ENCODE measurements at places on chromosomes 12 and 14. TPM values are rescaled to one million over a fixed set of nuclear protein-coding genes. Genes with fewer than 3 reads are reported as not detected.
A peak's percentile ranks its signal among the peaks of the same experiment; 100 is the strongest.

POMT2 gene
- polyA plus RNA-seq = 25.5 TPM

HOXC4 gene
- 5.2 TPM for polyA plus RNA-seq

DNA sequence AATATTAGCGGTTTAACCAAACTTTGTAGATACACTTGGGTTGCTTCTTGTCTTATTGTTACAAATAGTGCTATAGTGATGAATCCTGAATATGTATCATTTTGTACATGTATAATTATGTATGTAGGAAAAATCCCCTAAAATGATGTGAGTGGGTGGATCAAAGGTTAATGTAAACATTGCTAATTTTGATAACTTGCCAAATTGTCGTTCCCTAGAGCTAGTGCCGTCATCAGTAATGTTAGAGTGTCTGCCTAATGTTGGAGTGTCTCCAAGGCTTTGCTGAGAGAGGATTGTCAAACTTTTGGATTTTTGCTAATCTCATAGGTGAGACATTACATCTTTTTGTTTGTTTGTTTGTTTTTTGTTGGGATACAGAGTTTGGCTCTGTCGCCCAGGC is 44.4 kb downstream of the AEBP2 start:
- H3K36me3 ChIP-seq = no peaks in the 10 kb centered on the region
- no peak for DNase-seq
- H3K27me3 ChIP-seq = no peaks in the 10 kb centered on the region
- no peak overlapping the region for H3K27ac ChIP-seq

GRCh38 chr14:71487941-71488340 is 444.3 kb upstream of the RGS6 start:
- no peaks in the 10 kb centered on the region for H3K4me1 ChIP-seq
- no peaks in the 10 kb centered on the region for H3K36me3 ChIP-seq
- DNase-seq = no peak
- H3K27ac ChIP-seq = no peak overlapping the region

GRCh38 chr12:121534495-121535148 is 46.2 kb downstream of the KDM2B start:
- H3K27ac ChIP-seq = peak overlapping the region; percentile 53
- DNase-seq = peak; percentile 21
- no peaks in the 10 kb centered on the region for H3K36me3 ChIP-seq
- H3K27me3 ChIP-seq = no peaks in the 10 kb centered on the region
- H3K4me3 ChIP-seq = no peak overlapping the region
- H3K4me1 ChIP-seq = peaks cover 78% of the 10 kb centered on the region

GRCh38 chr12:64993461-64993860 is 127.6 kb downstream of the WIF1 start:
- no peaks in the 10 kb centered on the region for H3K36me3 ChIP-seq
- DNase-seq = no peak
- no peaks in the 10 kb centered on the region for H3K27me3 ChIP-seq
- peaks cover 3% of the 10 kb centered on the region for H3K4me1 ChIP-seq
- H3K27ac ChIP-seq = no peak overlapping the region

DNA sequence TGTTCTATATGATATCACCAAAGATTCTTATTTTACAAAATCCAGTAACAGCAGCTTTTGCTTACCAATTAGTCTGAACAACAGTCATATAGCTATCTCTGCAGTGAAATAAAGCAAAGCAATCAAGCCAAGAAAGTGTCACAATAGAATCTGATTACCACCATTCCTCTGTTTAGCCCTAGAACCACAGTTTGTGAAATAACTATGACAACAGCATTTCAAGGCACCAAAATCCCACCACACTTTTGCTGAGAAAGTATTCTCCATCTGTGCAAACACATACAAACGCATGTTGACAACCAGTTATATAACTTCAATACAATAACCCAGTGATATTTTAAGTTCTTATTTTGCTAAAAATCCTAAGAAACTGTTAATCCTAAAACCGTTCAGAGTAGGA is 7.4 kb downstream of the PPP1R13B start:
- no peak overlapping the region for H3K27ac ChIP-seq
- no peak for DNase-seq
- H3K4me3 ChIP-seq = no peak overlapping the region
- H3K36me3 ChIP-seq = no peaks in the 10 kb centered on the region
- H3K4me1 ChIP-seq = peaks cover 17% of the 10 kb centered on the region

GRCh38 chr14:51298895-51299294 is 58.8 kb downstream of the TMX1 start:
- H3K4me3 ChIP-seq = no peak overlapping the region
- DNase-seq = no peak
- no peaks in the 10 kb centered on the region for H3K27me3 ChIP-seq

GRCh38 chr14:32667287-32667686 is 271.4 kb upstream of the NPAS3 start:
- no peak for DNase-seq
- H3K4me1 ChIP-seq = no peaks in the 10 kb centered on the region

- no peak overlapping the region for H3K4me3 ChIP-seq
- H3K27me3 ChIP-seq = no peaks in the 10 kb centered on the region
- H3K27ac ChIP-seq = no peak overlapping the region
- H3K36me3 ChIP-seq = no peaks in the 10 kb centered on the region
- no peaks in the 10 kb centered on the region for H3K4me1 ChIP-seq
Measured at GRCh38 chr12:132437252-132437932, 52.6 kb upstream of the FBRSL1 start.

- DNase-seq = no peak
- no peaks in the 10 kb centered on the region for H3K27me3 ChIP-seq
- H3K36me3 ChIP-seq = no peaks in the 10 kb centered on the region
- no peak overlapping the region for H3K4me3 ChIP-seq
- no peaks in the 10 kb centered on the region for H3K4me1 ChIP-seq
Measured at GRCh38 chr14:72779679-72780078, 114.2 kb downstream of the DPF3 start.

DNA sequence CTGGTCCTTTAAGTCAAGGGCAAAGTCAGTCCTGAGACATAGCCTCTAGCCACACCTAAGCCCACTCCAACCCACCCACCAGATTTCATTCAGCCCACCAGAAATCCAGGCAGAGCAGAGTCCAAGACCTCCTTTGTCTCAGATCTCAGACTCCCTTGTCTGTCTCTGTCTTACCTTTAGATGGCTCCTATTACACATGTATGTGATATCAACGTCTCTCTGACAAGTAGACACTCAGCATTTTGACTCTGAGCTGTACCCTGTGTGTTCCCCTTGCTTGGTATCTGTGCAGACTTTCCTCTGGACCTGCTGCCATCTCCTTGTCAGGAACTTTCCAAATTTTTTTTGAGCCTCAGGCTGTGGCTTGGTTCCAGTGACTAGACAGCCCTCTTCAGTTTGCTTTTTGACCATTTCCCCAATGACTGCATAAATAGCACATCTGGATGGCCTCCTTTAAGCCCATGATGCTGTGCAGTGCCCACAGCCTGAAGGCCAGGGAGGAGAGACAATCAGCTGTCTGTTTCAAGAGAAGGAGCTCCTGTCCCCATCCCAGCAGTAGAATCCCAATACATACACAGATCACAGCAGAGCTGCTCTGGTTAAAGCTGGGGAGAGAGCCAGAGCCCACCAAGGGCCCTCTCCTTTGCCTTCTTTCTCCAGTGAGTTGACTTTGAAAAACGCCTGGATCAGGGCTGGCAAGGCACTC is 7.0 kb downstream of the POU6F1 start:
- H3K4me1 ChIP-seq = no peaks in the 10 kb centered on the region
- H3K27ac ChIP-seq = no peak overlapping the region
- no peaks in the 10 kb centered on the region for H3K36me3 ChIP-seq
- H3K4me3 ChIP-seq = no peak overlapping the region
- no peaks in the 10 kb centered on the region for H3K27me3 ChIP-seq

GRCh38 chr14:105414456-105415371 is 4.9 kb upstream of the MTA1 start:
- peaks cover 14% of the 10 kb centered on the region for H3K27me3 ChIP-seq
- no peaks in the 10 kb centered on the region for H3K36me3 ChIP-seq
- H3K27ac ChIP-seq = peak overlapping the region; percentile 37
- peak overlapping the region; percentile 50 for H3K4me3 ChIP-seq

DNA sequence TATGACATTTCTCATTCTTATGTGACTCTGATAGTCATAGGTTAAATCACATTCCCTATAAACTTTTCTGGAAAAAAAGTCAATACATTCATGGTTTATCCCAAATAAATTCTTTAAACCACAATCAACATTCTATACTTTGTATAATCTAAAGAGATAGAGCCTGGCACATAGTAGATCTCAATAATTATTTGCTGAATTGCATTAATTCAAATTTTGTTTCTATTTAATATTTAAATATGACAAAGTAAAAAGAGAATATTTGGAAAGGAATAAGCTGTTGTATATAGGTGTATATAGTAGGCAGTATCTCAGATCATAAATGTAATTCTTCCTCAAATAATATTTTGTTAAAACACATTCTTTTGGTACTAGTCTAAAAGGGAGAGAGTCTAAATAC is 102.2 kb upstream of the USP15 start:
- H3K27ac ChIP-seq = peak overlapping the region; percentile 10
- no peaks in the 10 kb centered on the region for H3K27me3 ChIP-seq
- H3K36me3 ChIP-seq = no peaks in the 10 kb centered on the region
- no peak for DNase-seq
- no peaks in the 10 kb centered on the region for H3K4me1 ChIP-seq

- H3K4me3 ChIP-seq = no peak overlapping the region
- no peaks in the 10 kb centered on the region for H3K36me3 ChIP-seq
Measured at GRCh38 chr14:90619911-90620310, 196.3 kb downstream of the TTC7B start.
